ENCODE measurements at places on chromosomes 13 and 19. TPM values are rescaled to one million over a fixed set of nuclear protein-coding genes. Genes with fewer than 3 reads are reported as not detected.

Gene ZNF69
- not detected for total RNA-seq

Gene CLIP3
- 0.84 TPM for total RNA-seq

Gene SNRNP70
- 317 TPM for total RNA-seq

Gene ZNF44
- 0.83 TPM for total RNA-seq

Gene GNG7
- 0.06 TPM for total RNA-seq

Data from A549 treated with Mapracorat at 1 μM for 4 hours (cell line).